ENCODE measurements at places on chromosomes 13 and 19.

GRCh38 chr13:100382785-100383184 lies 205.8 kb downstream of the GGACT start:
- no peak for DNase-seq

GRCh38 chr19:10005632-10006334 lies 4.5 kb downstream of the COL5A3 start:
- DNase-seq = no peak

DNA sequence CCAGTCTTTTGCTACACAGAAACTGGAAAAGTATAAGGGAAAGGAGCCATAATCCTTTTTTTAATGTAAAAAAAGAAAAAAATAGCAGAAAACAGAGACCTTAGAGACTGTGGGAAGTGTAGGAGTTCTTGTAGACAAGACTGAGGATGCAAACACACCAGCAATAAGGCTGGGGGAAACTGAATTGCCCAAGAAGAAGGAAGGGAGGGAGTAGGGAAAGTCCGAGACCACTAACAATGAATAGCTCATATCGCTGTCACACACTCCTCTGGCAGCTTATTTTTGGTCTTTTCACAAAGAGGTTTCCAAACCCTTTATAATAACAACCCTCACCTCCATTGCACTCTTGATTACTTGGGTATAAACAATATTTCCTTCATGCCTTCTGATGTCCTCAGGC lies 952.0 kb downstream of the SLITRK5 start:
- no peak for DNase-seq

GRCh38 chr13:75861786-75862185 lies 225.7 kb downstream of the LMO7 start:
- DNase-seq = no peak

GRCh38 chr13:105395041-105395440 lies 1140.4 kb downstream of the EFNB2 start:
- no peak for DNase-seq

All from activated T-cell treated with anti-CD3 and anti-CD28 coated beads, Interleukin-2, amount 50 U/mL, for 24 hours (primary cell).